ENCODE measurements at places on chromosomes 5 and 9.

DNA sequence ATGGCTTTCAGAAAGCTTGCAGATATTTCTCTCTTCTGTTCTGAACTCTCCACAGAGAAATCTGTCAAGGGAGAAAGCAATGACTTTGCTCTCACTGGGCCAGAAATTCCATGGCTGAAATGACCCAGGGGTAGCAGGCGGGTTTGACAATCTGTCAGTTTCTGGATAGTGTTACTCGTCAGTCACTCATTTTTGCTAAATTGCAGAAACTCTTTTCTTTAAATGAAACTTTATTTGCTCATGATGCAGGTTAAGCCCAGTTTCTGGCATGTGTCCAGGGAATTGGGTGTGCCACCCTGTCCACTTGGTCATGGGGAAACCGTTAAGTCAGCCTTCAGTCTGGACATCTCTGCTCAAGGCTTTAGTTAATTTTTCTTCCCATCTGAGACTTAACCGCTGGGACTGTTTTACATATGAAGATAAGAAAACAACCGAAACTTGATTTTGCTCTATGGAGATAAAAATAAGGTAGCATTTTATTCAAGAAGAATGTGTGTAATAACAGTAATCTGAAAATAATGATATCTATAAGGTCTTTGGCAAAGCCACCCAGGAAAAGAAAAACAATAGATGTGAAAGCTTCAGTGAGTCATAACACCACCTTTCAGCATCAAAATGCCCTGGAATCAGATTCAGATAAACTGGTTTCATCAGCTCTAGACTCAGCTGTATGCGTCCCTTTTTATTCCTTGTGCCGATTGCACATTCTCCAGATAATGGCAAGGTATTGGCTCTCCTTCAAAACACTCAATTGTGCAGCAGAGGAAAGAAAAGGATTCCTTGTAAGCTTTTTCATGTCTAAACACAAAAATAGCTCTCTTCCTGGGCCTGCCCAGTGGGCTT lies 308.3 kb downstream of the ZSWIM6 start:
- no peak for DNase-seq

DNA sequence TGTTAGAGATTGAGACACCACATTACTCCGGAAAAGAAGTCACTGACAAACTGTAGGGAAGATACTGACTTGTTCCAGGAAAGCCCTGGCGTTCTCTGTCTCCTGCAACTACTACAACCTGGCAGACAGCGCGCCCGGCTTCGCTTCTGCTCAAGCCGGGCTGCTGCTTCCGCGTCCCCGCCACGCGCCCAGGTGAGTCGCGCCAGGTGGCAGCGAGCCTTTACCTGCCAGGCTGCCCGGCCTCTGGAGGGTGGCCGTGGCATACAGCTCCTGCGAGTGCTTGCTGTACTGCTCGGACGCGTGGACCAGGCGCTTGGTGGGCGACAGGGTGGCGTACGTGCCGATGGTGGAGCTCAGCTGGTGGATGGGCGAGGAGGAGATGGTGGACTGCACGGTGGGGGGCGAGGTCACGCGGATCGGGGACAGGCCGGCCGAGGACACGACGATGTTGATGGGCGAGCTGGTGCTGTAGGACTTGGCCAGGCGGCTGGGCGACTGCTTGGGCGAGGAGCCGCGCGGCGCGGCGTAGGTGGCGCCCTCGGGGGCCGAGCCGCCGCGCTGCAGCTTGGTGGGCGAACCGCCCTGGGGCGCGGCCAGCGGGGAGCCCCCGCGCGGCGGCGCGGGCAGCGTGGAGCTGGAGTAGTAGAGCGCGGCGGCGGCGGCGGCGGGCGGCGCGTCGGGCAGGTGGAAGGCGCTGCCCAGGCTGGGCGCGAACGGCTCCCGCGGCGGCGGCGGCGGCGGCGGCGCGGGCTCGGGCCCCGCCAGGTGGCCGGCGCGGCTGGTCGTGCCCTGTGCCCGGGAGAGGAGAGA lies 519.6 kb downstream of the CTNND2 start:
- DNase-seq = peak; percentile 5

DNA sequence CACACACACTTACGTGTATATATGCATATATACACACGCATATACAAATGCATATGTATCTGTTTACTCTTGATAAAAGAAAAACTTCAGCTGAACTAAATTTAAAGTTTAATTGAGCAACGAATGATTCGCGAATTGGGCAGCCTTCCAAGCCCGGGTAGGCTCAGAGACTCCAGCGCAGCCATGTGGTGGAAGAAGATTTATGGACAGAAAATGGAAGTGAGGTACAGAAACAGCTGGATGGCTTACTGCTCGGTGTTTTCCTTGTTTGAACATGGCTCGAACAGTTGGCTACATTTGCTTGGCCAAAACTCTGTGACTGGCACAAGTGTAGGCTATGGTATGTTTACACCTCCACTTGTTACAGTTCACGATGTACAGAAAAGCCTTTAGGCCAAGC lies 239.3 kb upstream of the PRDM9 start:
- DNase-seq = no peak

GRCh38 chr5:123976379-123977033 lies 464.5 kb downstream of the CSNK1G3 start:
- DNase-seq = no peak
